ENCODE measurements at places on chromosomes 1 and 21.
A peak's percentile ranks its signal among the peaks of the same experiment; 100 is the strongest.

DNA sequence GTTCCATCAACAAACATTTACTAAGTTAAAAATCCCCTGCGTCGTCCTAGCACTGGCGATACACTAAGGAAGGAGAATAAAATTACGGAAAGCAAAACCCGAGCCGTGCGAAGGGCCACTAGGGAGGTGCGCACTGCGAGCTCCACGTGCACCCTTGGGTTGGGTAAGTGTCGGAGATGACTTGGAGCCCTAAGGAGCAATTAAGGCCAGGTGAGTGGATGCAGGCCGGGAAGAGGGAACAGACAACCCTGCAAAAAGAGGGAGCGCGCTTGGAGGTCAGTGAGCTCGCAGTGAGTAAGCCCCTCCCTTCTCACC is 704 bp downstream of the WDR4 start:
- no peak for DNase-seq

DNA sequence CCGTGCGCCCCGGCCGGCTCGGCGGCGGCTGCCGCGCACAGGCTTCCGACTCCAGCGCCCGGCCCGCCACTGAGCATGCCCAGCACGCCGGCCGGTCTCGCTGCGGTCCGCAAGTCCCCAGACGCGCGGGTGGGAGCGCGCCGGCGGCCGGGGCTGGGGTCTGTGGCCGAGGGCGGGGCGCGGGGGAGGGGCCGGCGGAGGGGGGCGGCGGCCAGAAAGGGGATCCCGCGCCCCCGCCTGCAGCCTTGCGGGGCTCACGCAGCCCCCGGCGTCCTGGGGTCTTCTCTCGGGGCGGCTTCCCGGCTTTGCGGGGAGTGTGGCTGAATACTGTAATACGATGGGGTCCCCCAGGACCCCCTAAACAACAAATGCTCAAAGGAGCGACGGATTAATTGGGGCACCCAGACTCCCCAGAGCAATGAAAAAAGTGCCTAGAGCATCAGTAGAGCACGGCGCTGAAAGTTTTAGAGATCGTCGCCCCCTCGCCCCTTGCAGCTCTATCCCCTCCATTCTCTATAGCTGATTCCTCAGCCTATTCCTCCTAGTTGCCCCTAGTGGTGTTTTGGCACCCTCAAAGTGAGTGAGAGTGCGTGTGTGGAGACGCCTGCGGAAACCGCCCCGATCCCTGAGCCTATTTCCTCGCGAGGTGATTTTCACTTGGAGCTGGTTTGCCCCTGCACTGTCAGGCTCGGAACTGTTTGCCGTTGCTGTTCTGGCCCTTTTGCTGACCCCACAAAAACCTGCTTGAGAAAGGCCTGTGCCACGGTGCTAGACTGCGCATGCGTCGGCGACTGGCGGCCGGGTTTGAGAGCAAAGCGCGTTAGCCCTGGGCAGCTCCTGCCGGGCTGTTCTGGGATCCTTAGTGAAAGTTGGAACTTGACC is at the start of gene VAV3:
VAV3 (minus strand) TSS at position 71 of the 882 bp plus-strand sequence. CDS start 311 bp downstream, outside the sequence.
- peak; percentile 65 for DNase-seq

- peak; percentile 77 for DNase-seq
Observed at GRCh38 chr1:116151739-116152576, 40.8 kb downstream of the MAB21L3 start.

- DNase-seq: no peak
Observed at GRCh38 chr1:36968730-36969129, 65.6 kb downstream of the GRIK3 start.

DNA sequence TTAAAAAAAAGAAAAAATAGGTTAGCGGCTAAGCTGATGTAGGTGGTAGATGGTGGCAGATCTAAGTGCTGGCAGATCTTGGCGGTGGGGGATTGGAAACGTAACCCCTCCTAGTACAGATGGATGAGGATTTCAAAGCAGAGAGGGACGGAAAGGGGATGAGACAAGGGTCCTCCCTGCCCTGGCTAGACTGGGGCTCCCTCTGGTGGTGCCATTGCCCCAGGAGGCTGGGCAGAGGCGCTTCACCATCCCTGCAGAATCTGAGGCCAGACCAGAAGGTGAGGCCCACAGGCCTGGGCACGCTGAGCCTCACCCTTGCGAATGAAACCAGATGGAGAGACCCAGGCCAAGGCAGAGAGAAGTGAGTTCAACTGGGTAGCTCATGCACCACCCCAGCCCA is 7.0 kb upstream of the PLEKHA6 start:
- no peak for DNase-seq
